Stimulated activated CD4-positive, alpha-beta T cell treated with anti-CD3 and anti-CD28 coated beads, Interleukin-2, amount 100 ng/mL, for 48 hours (primary cell): ENCODE measurements at places on chromosomes 16 and 17.

DNA sequence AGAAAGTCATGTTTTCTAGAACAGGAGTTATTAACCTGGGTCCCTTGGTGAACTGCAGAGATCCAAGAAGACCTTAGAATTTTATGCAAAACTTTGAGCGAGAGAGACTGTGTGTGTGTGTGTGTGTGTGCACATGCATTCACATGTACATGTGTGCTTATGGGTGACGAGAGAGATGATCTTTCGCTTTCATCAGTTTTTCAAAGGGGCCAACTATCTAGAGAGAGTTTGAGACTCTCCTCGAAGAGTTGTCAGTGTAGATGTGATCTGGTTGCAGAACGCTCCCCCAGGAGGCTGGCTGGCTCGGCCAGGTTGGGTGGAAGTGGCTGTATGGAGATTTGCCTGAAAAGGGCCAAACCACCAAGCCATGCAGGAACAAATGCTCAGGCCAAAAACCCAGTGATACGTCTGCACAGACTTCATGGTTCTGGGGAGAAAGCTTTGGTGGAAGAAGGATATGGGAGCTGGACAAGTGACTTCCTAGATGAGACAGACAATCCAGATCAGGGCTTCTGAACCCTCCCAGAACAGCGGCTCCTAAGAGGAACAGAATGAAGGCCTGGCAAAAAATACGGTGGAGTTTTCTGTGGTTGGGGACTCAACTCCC lies 6.1 kb downstream of the PIK3R5 start:
- DNase-seq = no peak

- DNase-seq = no peak
Measured at GRCh38 chr17:75102385-75102821, 7.4 kb upstream of the ARMC7 start.

- no peak for DNase-seq
Measured at GRCh38 chr16:3458852-3459361, 15.4 kb downstream of the NAA60 start.

DNA sequence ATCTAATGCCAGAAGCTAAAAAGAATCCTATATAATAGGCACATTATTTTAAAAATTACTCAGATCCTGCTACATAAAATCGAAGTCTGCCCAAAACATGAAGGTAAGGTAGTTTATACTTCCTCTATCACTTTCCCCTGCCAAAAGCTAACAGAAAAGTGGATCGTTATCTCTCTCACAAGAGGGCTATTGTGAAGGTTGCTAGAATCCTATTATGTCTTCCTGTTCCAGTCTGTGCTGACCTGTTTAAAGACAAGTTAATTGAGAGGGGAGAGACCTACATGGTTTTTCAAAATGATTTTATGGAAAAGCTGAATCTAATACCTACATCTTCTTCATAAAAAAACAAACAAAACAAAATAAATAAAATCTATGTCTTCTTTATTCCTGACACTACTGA lies 1410.9 kb upstream of the CDH8 start:
- DNase-seq = no peak

- no peak for DNase-seq
Measured at GRCh38 chr16:1283296-1283695, 26.1 kb upstream of the UBE2I start.

- no peak for DNase-seq
Measured at GRCh38 chr16:56259425-56259779, 68.1 kb downstream of the GNAO1 start.

- DNase-seq = no peak
Measured at GRCh38 chr17:37744961-37745800, at the start of gene HNF1B. Gene HNF1B (minus strand): TSS chr17:37745059. CDS start chr17:37744884, 175 bp downstream.

DNA sequence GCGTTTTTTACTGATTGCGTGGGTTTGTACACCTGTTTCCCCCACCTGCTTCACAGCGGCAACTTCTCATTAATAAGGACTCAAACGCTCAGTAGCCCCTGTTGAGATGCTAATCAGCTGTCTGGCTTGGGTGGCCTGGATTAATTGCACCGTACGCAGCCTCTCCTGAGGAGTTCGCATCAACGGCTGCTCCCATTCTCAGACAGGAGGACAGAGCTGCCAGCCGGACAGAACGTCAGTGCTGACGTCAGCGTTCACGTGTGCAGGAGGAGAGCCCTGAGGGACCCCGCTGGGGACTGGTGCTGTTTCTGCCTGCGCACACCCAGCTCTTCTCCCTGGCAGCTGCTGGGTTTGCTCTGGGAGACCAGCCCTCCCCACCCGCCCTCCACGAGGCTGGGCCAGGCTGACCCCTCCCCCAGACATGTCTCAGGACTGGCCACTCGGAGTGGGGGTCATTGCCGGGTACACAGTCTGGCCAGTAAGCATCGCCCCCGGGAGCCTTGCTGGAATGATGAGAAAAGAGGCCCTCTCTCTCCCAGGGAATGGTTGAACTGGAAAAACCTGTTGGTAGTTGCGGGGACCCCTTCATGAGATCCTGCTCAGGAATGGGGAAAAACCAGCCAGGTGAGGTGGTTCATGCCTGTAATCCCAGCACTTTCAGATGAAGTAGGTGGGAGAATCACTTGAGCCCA lies 5.7 kb upstream of the BANP start:
- no peak for DNase-seq

GRCh38 chr17:60231234-60231633 lies 81.5 kb downstream of the CA4 start:
- no peak for DNase-seq

GRCh38 chr17:14923981-14924380 lies 341.1 kb downstream of the PMP22 start:
- DNase-seq = no peak

DNA sequence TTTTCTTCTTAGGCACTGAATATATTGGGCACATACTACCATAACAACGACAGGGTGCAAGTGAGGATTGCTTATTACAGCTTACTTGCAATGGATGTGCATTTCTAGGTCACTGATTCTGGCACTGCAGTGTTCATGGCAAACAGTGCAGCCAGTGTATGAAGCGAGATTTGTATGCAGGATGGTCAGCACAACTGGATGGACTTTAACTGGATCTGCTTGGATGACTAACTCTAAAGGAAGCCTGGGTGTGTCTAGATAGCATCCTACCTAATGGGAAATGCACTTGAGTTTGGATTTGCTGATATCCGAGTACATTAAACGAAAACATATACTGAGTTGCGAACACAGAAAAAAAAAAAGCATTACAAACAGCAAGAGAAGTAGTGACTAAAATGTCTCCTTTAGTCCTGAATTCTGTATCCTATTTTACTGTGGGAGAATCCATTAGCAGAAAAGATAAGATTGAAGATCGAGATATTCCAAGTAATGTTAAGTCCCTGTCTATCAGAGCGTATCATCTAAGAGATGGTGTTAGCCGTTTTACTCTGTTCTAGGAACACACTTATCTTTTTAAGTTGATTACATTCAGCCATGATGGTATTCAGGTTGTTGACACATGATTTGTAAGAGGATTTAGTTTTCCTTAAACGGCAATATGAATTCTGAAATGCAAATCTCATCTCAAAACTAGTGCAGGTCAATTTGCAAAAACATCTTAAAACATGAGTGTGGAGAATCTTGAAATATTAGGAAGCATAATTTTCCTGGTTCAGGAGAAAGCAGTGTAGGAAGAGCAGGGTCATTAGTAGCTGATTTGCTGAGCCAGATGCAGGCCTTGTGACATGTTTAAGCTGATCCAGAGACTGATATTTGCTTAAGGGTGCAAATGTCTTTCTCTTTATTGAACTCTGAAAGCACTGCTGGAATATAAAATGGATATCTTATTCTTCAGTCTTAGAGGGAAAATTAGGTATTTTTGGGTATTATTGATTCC lies 142.6 kb upstream of the CPHXL start:
- no peak for DNase-seq

DNA sequence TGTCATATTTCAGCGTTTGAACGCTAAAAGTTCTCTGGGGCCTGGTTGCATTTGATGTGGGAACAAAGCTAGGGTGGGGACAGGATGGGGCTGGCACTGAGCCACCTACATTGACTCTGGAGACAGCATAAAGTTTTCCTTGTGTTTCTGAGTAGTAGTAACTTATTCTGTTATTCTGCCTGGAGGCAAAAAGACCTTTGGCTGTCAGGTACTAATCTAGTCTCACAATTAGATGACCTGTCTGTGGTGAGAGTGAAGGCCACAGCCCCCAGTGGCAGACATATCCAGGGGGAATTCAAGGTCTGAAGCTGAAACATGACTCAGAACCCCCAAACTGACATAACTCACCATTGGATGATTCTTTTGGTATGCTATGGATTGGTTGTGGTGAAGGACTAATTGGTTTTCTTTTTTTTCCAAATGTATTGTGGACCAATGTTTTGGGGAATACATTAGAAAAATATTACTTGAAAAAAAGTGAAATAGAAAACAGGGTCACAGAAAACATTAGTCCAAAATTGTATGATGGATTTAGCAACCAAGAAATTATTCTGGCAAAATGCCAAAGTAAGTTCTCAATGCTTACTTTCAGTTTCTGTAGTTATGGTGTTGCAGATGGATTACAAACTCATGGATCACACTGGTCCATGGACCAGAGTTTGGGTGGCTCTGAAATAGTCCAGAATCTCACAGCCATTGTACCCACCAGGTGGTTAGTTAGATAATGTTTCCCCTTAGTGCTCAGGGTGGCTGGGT lies 10.5 kb upstream of the SALL1 start:
- no peak for DNase-seq

GRCh38 chr16:28555561-28555960 lies 1.8 kb downstream of the SGF29 start:
- DNase-seq = no peak

DNA sequence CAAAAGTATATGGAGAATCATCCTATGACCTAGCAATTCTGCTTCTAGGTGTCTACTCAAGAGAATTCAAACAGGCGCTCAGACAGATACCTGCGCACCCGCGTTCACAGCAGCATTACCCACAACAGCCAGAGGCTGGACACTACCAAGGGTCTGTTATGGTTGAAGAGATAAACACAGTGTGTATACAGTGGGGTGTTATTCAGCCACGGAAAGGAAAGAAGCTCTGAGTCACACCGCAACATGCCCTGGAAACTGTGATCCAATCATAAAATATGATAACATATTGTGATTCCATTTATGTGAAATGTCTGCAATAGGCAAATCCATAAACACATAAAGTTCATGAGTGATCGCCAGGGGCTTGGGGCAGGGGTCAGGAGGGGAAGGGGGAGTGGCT lies 18.0 kb upstream of the JPH3 start:
- DNase-seq = no peak

DNA sequence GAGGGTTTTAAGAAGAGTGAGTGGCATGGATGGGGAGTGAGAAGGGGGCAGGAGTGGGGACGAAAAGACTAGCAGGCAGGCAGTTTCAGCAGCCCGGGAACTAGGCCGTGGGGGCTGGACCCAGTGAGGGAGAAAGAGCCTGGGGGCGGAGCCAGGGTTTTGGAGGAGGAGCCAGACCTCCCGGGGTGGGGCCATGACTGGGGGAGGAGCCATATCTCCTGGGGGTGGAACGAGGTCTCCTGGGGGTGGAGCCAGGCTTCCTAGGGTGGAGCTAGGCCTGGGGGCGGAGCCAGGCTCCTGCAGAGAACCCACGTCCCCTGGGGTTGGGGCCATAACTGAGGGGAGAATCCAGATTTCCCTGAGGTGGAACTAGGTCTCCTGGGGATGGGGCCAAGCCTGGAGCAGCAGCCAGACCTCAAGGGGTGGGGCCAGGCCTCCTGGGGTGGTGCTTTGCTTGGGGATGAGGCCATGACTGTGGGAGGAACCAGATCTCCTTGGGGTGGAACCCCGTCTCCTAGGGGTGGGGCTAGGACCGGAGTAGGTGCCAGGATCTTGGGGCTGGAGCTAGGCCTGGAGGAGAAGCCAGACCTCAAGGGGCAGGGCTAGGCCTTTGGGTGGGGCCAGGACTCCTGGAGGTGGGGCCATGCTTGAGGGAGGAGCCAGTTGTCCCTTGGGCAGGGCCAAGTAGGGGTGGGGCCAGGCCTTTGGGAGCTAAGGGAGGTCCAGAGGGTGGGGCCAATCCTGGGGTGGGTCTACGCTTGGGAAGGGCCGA lies 41.7 kb upstream of the JPH3 start:
- no peak for DNase-seq

GRCh38 chr17:46991617-46992016 lies 12.6 kb upstream of the RPRML start:
- DNase-seq = no peak
